Thymus (tissue), 14 donors: ENCODE measurements at places on chromosomes 2 and 18. TPM values are rescaled to one million over a fixed set of nuclear protein-coding genes. Genes with fewer than 3 reads are reported as not detected.

DNA sequence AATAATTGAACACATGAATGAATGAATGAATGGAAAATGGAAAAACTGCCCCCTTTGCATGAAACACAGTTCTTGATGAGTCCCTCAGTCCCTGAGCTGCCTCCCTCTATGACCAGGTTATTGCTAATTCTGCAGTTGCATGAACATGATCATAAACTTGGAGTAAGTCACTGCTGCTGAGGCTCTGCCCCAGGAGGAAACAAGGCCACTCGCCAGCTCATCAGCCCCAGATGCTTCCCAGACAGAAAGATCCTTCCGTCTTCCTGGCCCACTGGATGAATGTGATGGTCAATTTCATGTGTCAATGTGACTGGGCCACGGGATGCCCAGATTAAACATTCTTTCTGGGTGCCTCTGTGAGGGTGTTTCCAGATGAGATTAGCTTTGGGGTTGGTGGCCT is 16.4 kb downstream of the GPR45 start:
- no peaks in the 10 kb centered on the region for H3K4me1 ChIP-seq
- no peaks in the 10 kb centered on the region for H3K27me3 ChIP-seq
- no peaks in the 10 kb centered on the region for H3K36me3 ChIP-seq
- DNase-seq = no peak
- no peak overlapping the region for H3K4me3 ChIP-seq

DNA sequence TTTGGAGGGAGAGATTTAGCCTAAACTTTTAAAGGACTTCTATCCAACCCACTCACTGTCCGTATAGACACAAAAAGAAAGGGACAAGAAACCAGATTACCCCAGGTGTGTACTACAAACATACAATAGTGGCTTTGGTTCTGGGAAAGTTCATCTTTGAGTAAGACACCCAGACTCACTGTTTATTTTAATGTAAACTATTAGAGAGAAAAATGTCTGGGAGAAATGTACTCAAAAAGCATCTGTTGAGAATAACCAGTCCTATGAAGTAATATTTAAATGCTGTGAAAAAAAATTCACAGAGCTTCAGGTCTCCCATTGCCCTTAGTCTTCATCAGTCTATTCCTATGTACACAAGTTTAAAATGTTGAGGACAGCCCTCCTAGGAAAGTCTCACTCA is 107.5 kb downstream of the SLC8A1 start:
- no peak overlapping the region for H3K4me3 ChIP-seq
- no peak overlapping the region for H3K27ac ChIP-seq
- H3K27me3 ChIP-seq = no peaks in the 10 kb centered on the region
- DNase-seq = no peak
- no peaks in the 10 kb centered on the region for H3K4me1 ChIP-seq

DNA sequence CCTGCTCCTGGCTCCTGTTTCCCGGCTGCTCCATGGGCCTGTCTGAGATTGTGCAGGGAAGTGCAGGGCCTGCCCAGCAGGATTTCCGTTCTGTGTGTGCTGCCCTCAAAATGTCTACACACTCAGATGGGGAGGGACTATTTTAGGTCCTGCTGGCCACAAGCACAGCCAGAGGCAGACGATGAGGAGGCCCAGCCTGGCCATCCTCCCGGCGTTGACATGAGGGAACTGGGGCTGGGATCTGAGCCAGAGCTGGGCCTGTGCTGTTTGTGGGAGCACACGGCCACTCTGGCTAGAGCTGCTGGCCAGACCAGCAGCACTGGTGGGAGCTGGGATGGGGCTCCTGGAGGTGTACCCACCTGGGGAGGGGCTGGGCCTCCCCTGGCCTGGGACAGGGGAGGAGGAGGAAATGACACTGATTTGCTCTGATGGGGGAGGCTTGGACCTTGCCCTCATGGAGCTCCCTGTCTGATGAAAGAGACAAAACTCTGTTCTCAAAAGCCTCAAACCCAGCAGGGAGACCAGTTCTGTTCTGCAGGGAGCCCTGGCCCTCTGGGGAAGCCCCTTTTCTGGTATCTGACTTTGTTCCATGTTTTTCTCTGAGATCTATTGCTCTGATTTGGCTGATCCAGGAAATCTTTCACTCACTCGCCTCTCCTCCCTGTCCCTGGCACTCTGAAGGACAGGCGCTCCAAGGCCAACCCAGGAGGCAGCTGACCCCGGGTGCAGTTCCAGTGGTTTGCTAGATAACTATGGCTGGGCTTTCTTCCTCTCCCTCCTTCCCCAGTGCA is 161.8 kb downstream of the DYSF start:
- H3K4me3 ChIP-seq = no peak overlapping the region
- DNase-seq = no peak
- no peaks in the 10 kb centered on the region for H3K36me3 ChIP-seq
- no peaks in the 10 kb centered on the region for H3K27me3 ChIP-seq

DNA sequence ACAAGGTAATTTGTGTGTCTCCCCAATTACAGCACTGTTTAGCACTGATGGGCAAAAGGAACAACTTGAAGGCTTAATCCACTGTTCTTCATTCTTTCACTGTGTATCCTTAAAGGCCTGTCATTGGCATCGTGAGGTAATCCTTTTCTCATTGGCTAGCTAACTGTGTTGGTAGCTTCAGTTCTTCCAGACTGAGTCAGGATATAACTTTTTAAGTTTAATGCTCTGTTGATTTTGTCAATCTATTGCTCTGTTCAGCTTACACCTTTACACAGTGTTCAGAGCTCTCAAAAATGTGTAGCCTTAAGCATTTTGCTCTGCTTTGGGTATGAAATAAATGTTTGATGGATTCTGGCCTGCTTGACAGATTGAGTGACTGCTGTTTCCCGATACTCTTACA is 148.2 kb downstream of the KIAA1328 start:
- no peak for DNase-seq
- H3K4me3 ChIP-seq = no peak overlapping the region
- H3K4me1 ChIP-seq = no peaks in the 10 kb centered on the region
- H3K27ac ChIP-seq = no peak overlapping the region
- H3K27me3 ChIP-seq = no peaks in the 10 kb centered on the region

DNA sequence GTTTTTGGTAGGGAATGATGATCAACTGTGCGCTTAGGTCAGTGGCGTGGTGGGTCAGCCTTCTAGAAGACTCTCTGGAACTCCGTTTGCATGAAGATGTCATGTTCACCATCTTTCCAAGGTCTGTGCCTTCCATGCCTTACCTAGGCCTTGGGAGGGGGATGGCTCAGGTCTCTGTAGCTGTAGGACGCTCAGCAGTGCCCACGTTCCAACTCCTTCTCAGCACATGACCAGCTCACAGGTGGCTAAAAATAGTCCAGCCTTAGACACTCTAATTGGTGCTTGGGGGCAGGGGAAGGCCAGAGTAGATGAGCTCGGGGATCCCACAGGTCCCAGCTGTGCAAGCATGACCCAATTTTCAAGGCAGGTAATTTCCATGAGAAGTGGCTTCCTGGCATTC is 42.3 kb upstream of the TEX51 start:
- no peak overlapping the region for H3K4me3 ChIP-seq
- no peaks in the 10 kb centered on the region for H3K27me3 ChIP-seq
- no peaks in the 10 kb centered on the region for H3K4me1 ChIP-seq
- no peaks in the 10 kb centered on the region for H3K36me3 ChIP-seq

- no peaks in the 10 kb centered on the region for H3K36me3 ChIP-seq
- no peak for DNase-seq
- no peak overlapping the region for H3K27ac ChIP-seq
- peaks cover 71% of the 10 kb centered on the region for H3K27me3 ChIP-seq
- H3K4me3 ChIP-seq = peak overlapping the region; percentile 5
Measured at GRCh38 chr2:218981390-218981880, 3.5 kb downstream of the FEV start.

GRCh38 chr2:169714699-169715098 is 18.9 kb upstream of the KLHL23 start:
- DNase-seq = no peak
- H3K27me3 ChIP-seq = no peaks in the 10 kb centered on the region
- peaks cover 13% of the 10 kb centered on the region for H3K4me1 ChIP-seq

Gene DHRS9
- 0.85 TPM for total RNA-seq

Gene ST6GAL2
- 0.94 TPM for total RNA-seq

DNA sequence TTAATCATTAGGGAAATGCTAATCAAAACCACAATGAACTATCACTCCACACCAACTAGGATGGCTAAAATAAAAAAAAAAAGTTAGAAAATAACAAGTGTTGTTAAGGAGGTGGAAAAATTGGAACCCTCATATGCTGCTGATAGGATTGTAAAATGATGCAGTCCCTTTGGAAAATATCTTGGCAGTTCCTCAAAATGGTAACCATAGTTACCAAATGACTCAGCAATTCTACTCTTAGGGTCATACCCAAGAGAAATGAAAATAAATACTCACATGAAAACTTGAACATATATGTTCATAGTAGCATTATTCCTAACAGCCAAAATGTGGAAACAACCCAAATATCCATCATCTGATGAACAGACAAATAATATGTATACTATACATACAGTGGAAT is 15.7 kb upstream of the ACVR2A start:
- no peak overlapping the region for H3K4me3 ChIP-seq
- no peak overlapping the region for H3K27ac ChIP-seq
- H3K27me3 ChIP-seq = no peaks in the 10 kb centered on the region
- no peaks in the 10 kb centered on the region for H3K36me3 ChIP-seq
- H3K4me1 ChIP-seq = no peaks in the 10 kb centered on the region
- DNase-seq = no peak

DNA sequence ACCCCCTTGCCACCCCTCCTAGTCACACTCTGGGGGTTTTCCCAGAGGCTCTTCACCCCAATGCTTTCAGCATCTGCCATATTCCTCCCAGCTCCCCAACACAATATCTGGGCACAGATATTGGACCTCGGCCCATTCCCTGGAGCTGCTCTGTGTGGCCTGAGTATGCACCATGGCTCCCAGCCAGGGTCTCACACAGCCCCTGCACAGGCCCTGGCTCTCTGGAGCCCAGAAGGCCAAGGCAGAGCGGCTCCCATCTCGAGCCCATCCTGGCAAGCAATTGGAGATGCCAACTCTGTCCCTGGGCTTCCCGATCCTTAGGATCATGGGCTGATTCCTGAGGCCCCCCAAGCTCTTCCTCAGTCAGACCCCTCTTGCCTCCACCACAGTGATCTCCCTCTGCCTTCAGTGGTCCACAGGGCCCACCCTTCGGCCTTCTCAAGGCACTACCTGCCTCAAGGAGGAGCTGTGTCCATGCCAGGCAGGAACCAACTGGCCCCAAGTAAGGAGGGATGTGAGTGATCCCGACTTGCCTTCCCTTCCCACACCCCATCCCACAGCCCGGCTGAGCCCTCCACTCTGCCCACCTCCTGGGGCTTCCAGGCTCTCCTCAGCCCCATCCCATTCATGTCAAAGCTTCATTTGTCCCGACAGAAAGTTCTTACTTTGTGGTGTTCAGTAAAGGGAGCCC is 62.7 kb downstream of the ADD2 start:
- no peaks in the 10 kb centered on the region for H3K4me1 ChIP-seq
- H3K27ac ChIP-seq = no peak overlapping the region
- no peak overlapping the region for H3K4me3 ChIP-seq
- no peak for DNase-seq
- no peaks in the 10 kb centered on the region for H3K36me3 ChIP-seq
- no peaks in the 10 kb centered on the region for H3K27me3 ChIP-seq

Gene SLC30A3
- 0.05 TPM for total RNA-seq

GRCh38 chr2:136582628-136583205 is 182.6 kb upstream of the THSD7B start:
- H3K27me3 ChIP-seq = no peaks in the 10 kb centered on the region
- H3K27ac ChIP-seq = no peak overlapping the region
- H3K4me1 ChIP-seq = no peaks in the 10 kb centered on the region
- no peaks in the 10 kb centered on the region for H3K36me3 ChIP-seq
- H3K4me3 ChIP-seq = no peak overlapping the region

DNA sequence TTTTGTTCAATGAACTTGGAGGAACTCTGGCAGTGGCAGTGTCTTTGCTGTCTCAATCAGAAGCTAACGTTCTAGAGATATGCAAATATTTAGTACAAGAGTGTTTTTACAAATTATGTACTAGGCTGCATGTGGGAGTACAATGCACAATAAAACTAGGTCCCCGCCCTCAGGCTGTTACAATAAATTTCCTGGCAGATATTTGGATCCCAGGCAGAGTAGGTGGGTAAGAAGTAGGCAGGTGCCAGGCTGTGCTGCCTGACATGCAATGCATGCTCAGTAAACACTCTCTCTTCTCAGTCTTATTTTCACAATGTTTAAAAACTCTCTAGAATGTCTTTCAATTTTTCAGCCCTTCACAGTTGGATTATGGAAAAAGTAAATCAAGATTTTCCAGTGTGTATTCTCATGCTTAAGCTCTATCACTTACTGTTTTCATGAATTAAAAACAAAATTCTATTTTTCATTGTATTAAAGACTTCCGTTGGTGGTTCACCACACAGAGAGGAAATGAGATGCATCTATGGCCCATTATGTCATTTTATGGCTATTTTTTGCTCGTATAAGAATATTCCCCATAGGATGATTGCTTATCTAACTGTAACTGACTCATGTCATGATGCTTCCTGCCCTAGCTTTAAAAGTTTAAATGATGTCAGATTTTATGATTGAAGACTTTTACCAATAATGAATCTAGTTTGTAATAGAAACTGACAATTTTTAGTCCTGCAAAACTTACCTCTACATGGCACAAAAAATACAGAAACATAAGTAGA is 346.1 kb downstream of the RND3 start:
- H3K36me3 ChIP-seq = no peaks in the 10 kb centered on the region
- no peaks in the 10 kb centered on the region for H3K4me1 ChIP-seq
- no peak overlapping the region for H3K4me3 ChIP-seq
